Osteoblast (primary cell): ENCODE measurements at places on chromosomes 2 and 18. TPM values are rescaled to one million over a fixed set of nuclear protein-coding genes. Genes with fewer than 3 reads are reported as not detected.

Gene POTEI
- total RNA-seq = not detected in 2 replicates

Gene STON1
- 15.6 and 15.9 TPM in 2 replicates for total RNA-seq

Gene DTYMK
- 12.7 and 14.1 TPM in 2 replicates for total RNA-seq

Gene EVX2
- total RNA-seq = under 0.01 TPM in 1 of 2 replicates, not detected in the other

Gene TMEM247
- total RNA-seq = not detected in 2 replicates

Gene TFPI
- 123 and 154 TPM in 2 replicates for total RNA-seq

Gene FAP
- 464 and 582 TPM in 2 replicates for total RNA-seq

Gene MFSD6
- 11.2 and 13.6 TPM in 2 replicates for total RNA-seq

Gene ZNF2
- 10.9 TPM in 2 replicates for total RNA-seq

Gene SERPINB4
- total RNA-seq = 0.29 TPM in 1 of 2 replicates, not detected in the other

Gene PAX3
- total RNA-seq = under 0.01 TPM in 1 of 2 replicates, not detected in the other

Gene TSGA10
- 4.0 and 5.0 TPM in 2 replicates for total RNA-seq

Gene C2orf81
- total RNA-seq = 0.72 and 1.5 TPM in 2 replicates

Gene ZNF385B
- total RNA-seq = 0.29 and 1.1 TPM in 2 replicates

Gene PRKAG3
- under 0.01 and 0.29 TPM in 2 replicates for total RNA-seq

Gene REG3A
- total RNA-seq = not detected in 2 replicates

Gene MBOAT2
- 54.3 and 56.6 TPM in 2 replicates for total RNA-seq

Gene HAT1
- total RNA-seq = 31.1 and 35.4 TPM in 2 replicates

Gene ACMSD
- not detected in 2 replicates for total RNA-seq

Gene LCT
- total RNA-seq = under 0.01 TPM in 2 replicates

Gene ATOH8
- total RNA-seq = 18.6 and 35.1 TPM in 2 replicates

Gene TMEM150A
- 17.7 and 20.6 TPM in 2 replicates for total RNA-seq

Gene GKN1
- total RNA-seq = 0.29 TPM in 1 of 2 replicates, not detected in the other

Gene MPP4
- 1.1 and 2.1 TPM in 2 replicates for total RNA-seq

Gene DUSP19
- 2.4 and 2.9 TPM in 2 replicates for total RNA-seq

Gene SCYGR4
- total RNA-seq = not detected in 2 replicates

Gene SKOR2
- not detected in 2 replicates for total RNA-seq

Gene TTC31
- total RNA-seq = 17.0 and 18.3 TPM in 2 replicates

Gene NOL4
- total RNA-seq = not detected in 2 replicates

Gene KYNU
- 5.9 and 10.9 TPM in 2 replicates for total RNA-seq

Gene MC5R
- 0.36 and 0.59 TPM in 2 replicates for total RNA-seq
